ENCODE measurements at places on chromosomes 16 and 17.

DNA sequence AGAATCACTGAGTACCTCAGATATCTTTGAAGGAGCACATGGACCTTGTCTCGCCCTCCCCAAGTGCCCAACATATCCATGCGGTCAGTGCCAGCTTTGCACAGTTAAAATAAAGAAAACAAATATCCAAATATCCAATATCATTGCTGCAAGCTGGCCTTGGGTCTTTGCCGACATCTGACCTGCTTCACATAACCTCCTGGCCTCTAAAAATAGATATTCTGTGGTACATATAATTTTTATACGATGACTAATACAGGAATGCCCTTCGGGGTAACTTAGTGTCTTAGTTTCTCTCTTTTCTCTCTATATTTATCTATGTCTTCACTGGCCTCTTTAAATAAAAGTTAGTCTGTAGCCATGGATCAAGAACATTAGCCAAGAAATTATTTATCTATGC is 67.8 kb downstream of the MAF start:
- no peak for DNase-seq

DNA sequence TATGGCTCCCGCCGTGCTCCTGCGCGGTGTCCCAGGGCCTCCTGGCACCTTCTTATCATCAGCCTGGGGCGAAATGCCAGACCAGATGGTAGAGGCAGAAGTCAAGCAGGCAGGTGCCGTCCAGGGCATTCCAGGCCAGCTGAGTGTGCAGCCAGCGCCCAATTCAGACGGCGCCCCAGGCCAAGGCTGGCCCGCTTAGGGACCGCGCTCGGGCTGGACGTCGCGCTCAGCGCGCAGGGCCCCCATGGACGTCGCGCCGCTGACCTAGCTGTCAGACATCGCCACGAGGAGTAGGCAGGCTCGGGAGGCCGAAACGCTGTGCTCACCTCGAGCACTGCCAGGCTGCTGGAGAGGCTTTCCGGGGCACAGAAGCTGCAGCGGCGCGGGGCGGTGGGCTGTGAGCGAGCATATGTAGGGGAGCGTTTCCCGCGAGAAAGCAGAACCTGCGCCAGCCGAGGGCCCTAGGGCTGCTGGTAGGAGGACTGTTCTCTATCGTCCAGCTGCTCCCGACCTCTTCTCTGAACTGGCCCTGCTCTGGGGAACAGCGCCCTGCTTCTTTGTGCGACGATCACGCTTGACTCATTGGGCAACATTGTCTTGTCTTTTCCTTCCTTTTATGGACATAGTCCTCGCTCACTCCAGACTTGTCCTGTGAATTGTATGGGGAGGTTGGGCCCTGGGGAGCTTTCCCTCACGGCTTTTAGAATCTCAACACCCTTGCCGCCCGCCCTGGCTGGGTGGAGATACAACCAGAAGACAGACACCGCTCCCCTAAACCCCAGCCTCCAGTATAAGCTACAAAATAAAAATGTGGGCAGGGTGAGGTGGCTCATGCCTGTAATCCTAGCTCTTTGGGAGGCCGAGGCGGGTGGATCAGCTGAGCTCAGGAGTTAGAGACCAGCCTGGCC is 8.4 kb upstream of the CA4 start:
- no peak for DNase-seq

DNA sequence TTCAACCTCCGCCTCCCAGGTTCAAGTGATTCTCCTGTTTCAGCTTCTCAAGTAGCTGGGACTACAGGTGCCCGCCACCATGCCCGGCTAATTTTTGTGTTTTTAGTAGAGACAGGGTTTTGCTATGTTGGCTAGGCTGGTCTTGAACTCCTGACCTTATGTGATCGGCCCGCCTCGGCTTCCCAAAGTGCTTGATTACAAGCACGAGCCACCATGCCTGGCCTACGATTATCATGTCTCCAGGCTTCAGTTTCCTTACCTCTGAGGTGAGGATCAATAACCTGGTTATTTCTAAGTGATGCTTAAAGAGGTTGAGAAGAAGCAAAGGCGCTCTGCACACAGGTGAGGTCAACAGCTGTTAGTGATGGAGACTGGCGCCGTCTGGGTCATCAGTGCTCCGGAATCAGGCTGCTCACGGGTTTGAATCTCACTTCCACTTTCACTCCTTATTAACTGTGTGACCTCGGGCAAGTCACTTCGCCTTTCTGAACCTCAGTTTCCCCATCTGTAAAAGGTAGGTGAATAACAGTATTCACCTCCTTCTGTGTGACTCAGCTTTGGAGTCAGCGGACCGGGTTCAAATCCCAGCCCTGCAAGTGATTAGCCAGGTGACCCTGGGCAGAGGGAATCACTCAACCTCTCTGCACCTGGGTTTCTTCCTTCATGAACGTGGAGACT is 745 bp upstream of the ABCC1 start:
- no peak for DNase-seq

DNA sequence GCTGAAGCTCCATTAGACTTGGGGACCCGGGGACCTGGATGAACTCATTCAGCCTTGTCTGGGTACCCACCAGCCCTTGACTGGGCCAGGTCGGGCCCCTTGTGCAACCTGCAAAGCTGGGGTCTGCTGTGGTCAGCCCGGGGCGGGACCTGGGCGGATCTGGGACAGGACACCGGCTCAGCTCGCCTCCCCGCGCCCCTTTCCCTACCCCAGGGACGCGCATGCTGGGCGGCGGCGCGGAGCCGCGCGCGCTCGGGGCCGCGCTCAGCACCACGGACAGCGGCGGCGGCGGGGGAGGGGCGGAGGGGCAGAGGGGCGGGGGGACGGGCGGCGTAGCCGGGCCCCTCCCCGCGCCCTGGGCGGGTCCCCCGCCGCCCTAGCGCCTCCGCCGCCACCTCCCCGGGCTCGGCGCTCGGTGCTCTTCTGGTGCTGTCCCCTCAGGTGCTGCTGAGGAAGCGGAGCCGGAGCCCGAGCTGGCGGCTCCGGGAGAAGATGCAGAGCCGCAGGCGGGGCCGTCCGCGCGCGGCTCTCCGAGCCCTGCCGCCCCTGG is 7.4 kb downstream of the ACD start:
- no peak for DNase-seq

Measured in ascending aorta (tissue), 2 donors.